ENCODE measurements at places on chromosomes 3 and 15.

- no peak for DNase-seq
Observed at GRCh38 chr15:53762916-53763315, 3.5 kb upstream of the WDR72 start.

DNA sequence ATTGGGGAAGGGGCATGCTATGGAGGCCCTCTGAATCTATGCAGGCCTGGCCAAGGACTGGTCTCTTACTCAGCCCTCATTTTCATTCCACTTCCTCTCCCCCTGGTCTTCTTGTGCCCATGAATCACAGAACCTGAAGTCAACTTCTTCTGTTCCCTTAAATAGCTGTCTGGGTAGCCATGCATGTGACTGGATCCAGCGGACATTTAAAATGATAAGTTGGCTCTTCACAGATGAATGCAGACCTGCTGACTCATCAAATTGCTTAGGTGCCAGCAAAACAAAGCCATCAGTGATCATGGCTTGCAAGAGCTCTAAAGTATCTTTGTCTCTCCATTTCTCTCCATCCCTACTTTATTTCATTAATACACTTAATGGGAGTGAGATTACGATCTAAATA is 90.1 kb upstream of the CADPS start:
- DNase-seq = no peak

DNA sequence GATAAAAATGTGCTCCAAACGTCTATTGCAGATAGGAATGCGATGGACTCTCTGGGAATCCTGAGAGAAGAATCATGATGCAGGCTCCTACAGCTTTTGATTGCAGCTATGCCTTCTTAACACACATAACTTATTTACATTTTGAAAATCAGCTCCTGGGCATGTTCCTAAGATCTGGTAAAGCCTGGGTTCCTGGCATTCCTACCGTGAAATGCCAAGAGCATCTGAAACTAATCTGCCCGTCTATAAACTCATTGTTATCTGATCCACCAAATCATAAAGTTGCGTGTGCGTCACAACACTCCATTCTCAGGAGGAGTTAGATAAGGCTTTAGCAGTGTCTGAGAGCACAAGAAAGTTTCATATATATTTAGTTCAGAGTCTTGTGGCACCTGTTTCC is 79.0 kb upstream of the VGLL3 start:
- no peak for DNase-seq

GRCh38 chr3:74055061-74055460 is 430.3 kb upstream of the PDZRN3 start:
- DNase-seq = no peak

DNA sequence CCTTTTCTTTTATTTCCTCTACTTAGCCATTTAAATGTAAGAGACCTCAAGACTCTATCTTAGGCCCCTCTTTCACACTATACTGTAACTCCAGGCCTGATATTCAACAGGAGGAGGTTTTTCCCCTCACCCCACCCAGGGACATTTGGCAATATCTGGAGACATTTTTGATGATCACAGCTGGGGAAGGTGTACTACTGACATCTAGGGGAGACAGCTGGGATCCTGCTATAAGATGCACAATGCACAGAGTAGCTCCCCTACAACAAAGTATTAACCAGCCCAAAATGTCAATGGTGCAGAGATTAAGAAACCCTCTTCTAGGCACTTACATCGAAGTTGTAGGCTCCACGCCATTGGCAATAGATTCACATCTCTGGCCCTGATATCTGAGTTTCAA is 517.5 kb upstream of the UBE2E2 start:
- DNase-seq = no peak

GRCh38 chr3:42871592-42872196 is 4.0 kb downstream of the CYP8B1 start:
- no peak for DNase-seq

- no peak for DNase-seq
Observed at GRCh38 chr3:50090984-50091383, 2.3 kb downstream of the RBM5 start.

DNA sequence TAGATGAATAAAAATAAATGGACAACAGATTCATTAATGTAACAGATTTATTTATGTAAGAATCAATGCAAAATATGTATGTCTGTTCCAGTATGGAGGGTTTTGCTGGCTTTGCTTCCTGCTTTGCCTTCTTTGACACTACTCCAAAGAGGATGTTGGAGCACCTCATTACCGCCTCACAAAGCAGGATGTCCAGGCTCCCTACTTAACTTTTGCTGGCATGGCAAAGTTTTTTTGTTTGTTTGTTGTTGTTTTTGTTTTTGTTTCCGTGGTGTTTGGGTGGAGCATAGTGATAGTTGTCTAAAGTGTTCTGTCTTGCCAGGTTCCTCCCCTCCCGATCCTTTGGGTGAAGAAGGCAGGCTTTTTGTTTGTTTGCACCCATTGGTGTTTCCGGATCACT is 38.7 kb downstream of the DIPK2A start:
- no peak for DNase-seq

DNA sequence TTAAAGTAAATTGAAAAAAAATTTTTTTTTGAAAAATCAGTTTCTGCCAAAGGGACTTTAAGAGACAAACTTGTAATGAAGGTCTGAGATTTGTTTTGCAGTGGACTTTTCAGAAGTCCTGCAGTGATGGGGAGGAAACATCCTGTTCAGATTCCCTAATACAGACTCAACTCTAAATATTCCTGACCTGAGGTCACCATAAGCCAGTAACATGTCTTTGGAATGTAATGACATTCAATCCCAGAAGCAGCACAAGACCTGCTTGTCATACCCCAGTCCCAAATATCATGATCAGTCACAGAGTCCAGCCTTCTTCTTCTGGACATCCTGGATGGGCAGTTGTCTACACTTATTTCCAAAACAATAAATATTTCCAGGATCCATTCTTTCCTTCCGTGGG is 53.6 kb downstream of the TMEM39A start:
- DNase-seq = no peak

DNA sequence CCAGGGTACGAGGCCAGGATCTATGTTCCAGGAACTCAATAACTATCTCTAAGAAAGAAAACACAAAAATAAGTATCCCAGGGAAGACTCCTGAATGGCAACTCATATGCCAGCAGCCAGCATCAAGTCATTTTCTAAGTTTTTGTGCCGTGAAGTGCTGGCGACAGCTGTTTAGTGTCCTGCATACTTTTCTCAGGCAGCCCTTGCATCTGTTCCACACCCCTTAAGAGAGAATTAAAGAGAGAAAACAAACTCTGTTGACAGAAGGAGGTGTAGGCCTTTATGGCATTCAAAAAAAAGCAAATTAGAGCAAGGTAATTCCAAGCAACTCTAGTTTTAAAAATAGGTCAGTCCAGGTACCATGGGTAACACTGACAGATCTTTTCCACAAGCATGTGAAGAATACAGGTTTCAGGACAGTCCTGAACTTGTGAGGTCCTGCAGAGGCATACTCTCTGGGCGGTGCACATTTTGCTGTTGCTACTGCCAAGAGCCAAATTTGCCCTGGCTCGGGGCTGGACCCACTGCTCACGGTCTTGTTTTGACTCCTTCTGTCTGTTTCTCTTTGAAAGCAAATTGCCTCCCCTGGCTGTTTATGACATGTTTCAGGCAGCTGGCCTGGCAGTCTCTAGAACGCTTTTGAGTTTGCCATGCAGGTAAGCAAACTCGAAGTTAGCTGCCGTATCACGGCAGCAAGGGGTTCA is 252.1 kb upstream of the ADAMTS9 start:
- DNase-seq = no peak

GRCh38 chr3:101870138-101870537 is 20.8 kb downstream of the NFKBIZ start:
- DNase-seq = no peak

GRCh38 chr15:40150163-40150925 is 10.5 kb upstream of the BUB1B start:
- DNase-seq = no peak

DNA sequence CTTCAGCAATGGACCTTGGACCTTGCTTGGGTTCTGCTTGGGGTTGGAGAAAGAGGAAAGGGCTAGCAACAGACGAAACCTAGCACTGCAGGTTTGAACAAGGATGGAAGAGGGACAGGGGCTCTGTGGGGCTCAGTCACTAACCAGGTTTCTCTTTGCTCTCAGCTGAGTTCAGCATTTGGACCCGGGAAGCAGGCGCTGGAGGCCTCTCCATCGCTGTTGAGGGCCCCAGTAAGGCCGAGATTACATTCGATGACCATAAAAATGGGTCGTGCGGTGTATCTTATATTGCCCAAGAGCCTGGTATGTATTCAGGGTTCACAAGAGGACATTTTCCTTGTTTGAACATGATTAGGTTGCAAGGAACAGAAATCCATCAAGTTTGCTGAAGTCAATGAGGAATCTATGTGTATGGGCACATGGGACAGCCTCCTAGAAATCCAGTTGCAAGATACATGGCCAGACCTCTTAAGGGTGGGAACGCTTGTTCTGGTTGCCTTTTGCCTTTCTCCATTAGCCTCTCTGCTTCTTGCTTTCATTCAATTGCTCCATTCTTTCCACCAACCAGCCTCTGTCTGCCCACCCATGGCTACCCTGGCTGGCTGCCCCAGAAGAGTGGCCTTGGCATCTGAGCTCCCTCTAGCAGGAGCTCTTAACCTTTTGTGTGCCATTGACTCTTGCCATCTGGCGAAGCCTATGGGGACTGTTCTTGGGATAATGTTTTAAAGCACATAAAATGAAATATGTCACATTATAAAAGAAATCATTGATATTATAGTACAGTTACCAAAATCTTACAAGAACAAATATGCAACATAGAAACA is 55.9 kb downstream of the DNASE1L3 start:
- no peak for DNase-seq

DNA sequence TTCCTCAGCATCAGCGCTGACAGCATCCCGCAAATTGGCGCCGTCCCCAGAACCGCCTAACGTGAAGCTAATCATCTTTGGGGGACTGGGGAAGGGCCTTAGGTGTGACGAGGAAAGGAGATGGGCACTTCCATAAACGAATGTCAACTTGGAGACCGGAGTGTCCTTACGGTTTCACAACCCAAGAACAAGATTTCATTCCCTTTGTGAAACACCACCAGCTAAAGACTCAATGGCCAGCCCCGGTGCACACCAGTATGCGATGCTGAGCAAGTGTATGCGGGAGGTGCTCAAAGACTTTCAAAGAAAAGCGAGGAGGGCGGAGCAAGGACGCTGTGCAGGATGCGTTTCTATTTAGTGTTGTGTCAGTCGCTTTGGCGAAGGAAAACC is 759 bp upstream of the TTBK2 start:
- DNase-seq = peak; percentile 61

GRCh38 chr15:65963911-65964482 is 94.7 kb downstream of the RAB11A start:
- no peak for DNase-seq

- DNase-seq = no peak
Observed at GRCh38 chr3:86413645-86414044, 577.3 kb downstream of the VGLL3 start.

GRCh38 chr3:18238746-18239331 is 186.3 kb downstream of the SATB1 start:
- no peak for DNase-seq

- peak; percentile 48 for DNase-seq
Observed at GRCh38 chr15:85044251-85044853, 62.7 kb downstream of the PDE8A start.

DNA sequence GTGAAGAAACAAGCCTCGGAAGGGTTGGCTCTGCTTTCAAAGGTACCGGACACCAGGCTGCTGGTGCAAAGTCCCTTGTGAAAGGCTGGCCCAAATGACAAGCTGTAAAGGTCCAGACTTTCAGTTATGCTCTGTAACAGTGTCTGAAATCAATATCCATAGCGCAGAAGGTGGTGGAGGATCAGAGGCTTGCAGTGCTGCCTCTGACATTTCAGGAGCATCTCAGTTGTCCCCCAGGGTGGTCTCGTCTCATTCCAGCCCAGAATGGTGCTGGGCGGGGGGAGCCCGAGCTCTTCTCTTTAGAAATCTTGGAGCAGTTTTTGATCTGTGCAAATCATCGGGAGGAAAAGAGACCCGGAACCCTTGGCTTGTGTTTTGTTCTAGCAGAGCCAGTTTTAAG is 402.3 kb upstream of the RGMA start:
- no peak for DNase-seq

GRCh38 chr3:197226179-197226578 is 72.2 kb downstream of the DLG1 start:
- no peak for DNase-seq

DNA sequence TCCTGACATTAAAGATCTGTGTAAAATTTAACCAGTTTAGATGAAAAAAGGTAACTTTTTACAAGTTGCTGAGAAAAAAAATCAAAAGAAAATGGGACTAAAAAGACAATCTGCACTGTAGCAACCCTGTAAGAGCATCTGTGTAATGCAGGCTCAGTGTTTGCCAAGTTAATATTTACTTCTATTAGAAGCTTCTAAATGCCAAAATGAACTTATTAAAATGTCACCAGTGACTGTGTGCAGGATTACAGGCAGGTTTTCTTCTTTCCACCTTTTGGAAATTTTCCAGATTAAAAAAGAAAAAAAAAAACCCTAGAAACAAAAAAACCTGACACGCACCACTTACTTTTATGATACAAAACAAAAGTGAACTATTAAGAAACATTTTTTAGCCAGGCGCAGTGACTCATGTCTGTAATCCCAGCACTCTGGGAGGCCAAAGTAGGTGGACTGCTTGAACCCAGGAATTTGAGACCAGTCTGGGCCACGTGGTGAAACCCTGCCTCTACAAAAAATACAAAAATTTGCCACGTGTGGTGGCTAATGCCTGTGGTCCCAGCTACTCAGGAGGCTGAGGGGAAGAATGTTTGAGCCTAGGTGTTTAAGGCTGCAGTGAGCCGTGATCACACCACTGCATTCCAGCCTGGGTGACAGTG is 87.2 kb downstream of the TJP1 start:
- no peak for DNase-seq

- DNase-seq = no peak
Observed at GRCh38 chr3:73832426-73832825, 207.7 kb upstream of the PDZRN3 start.

DNA sequence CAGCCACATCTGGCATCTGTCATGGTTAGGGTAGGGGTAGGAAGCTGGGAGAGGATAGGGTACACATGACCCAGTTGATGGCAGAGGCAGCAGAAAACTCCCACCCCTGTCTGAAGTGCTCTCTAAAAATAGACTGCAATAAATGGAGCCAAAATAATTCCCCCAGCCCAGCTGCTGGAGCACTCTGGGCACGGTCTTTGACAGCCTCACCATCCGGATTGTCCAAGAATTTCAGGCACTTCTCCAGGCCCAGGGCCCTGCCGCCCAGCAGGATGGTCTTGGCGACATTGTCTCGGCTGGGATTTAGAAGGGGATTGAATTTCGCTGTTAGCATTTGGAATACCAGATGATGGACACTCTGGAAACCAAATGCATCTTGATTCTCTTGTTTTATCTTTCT is 103.7 kb downstream of the IQSEC1 start:
- no peak for DNase-seq

- DNase-seq = no peak
Observed at GRCh38 chr15:53758412-53758811, 1.1 kb downstream of the WDR72 start.

GRCh38 chr15:97547381-97547780 is 413.1 kb upstream of the ARRDC4 start:
- no peak for DNase-seq

- DNase-seq = no peak
Observed at GRCh38 chr3:123449102-123449996, 459 bp upstream of the ADCY5 start.

GRCh38 chr3:195059006-195059350 is 212.0 kb downstream of the XXYLT1 start:
- DNase-seq = no peak
